ENCODE measurements at places on chromosomes 5 and 9.

- no peak for DNase-seq
Measured at GRCh38 chr5:41253109-41253508, 39.8 kb upstream of the C6 start.

- peak; percentile 7 for DNase-seq
Measured at GRCh38 chr5:107451028-107451427, 219.7 kb downstream of the EFNA5 start.

DNA sequence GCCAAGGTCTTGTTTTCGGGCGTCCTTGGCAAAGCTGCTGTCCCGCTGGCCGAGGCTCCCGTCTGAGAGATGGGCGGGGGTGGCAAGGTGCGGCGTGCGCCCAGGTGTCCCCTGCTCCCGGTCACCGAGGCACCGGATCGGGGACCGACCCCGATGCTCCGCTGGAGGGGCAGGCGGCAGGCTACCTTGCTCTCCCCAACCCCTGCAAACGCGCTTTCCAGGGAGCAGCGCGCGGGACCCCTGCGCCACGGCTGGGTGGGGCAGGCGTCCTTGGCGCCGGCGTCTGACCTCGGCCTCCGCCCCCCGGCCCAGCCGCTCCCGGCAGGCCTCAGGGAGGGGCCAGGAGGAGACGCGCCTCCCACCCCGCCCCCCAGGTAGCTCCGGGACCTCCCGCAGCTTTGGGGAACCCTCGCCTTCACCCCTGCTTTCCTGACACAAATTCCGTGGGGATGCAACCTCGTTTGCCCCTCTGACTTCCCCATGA is 551 bp downstream of the N4BP3 start:
- no peak for DNase-seq

GRCh38 chr9:109707355-109707754 is 72.6 kb upstream of the PALM2AKAP2 start:
- DNase-seq: no peak

- DNase-seq: no peak
Measured at GRCh38 chr9:97985058-97985861, 2.1 kb downstream of the ANP32B start.

DNA sequence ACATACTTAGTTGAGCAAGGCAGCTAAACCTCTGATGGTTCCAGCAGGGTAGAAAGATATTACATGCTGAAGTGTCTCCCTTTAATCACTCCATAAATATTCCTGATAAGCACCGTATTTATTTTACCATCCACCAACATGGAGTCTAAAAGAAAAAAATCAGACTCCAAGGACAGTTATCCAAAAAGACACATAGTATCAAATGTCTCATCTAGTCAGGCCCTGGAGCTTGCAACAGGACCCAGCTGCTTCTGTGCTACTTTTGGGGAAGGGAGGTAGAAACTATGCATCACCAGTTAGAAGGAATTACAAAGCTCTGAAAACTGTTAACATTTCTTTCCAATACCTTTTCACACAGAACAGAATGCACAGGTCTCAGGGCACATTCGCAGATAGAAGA is 88.1 kb downstream of the S1PR3 start:
- DNase-seq: no peak

GRCh38 chr5:127425868-127426267 is 91.6 kb upstream of the PRRC1 start:
- DNase-seq: no peak

DNA sequence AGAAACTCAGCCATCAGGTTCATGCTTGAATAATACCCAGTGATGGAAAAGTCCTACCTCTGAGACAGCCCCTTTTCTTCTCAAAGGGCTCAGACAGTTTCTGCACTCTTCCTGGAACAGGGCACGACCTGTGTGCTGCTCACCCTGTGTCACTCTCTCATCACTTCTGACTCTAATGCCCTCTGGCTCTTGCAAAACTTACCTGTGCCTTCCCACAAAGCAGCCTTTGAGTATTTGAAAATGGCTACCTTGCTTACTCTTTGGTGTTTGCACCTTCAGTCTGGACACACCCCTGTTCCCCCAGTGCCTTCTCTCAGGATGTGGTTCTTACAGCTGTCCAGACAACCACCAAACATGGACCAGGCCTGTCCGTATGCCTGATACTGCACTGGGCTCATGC is 171.4 kb downstream of the GRIA1 start:
- no peak for DNase-seq

GRCh38 chr9:93699650-93700049 is 123.3 kb downstream of the PHF2 start:
- DNase-seq: no peak

DNA sequence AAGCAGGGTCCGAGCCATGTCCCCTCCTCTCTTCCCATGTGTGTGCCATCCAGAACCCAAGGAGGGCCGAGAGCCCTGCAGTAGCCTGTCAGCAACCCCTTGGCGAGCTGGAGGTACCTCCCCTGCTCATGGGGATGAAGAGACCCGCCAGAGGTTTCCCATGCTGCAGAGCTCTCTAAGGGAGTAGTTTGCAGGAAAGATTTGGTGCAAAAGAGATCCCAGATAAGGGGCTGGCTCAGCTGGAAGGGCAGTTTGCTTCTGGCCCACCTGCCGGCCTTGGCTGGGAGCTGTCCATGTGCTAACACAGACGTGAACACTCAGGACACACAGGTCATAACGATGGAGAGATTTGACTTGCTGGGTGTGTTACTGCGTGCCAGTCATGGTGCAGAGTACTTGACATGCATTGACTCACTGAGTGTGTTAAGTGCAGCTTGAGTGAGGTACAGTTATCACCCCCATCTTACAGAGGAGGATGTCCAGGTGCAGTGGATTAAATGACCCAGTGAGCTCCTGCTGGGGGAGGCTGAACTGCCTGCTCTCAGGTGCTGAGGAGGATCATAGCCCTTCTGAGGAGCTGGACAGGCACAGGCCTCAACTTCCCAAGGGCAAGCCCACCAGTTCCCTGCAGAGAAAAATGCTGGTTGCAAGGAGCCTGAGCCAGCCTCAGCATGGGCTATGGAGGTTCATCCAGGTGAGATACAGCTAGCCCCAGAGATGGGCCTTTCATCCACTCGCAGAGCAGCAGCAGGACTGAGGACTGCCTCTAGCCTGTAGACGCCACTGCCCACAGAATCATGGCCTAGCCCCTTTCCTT is 6.3 kb upstream of the SLC25A48 start:
- DNase-seq: no peak

DNA sequence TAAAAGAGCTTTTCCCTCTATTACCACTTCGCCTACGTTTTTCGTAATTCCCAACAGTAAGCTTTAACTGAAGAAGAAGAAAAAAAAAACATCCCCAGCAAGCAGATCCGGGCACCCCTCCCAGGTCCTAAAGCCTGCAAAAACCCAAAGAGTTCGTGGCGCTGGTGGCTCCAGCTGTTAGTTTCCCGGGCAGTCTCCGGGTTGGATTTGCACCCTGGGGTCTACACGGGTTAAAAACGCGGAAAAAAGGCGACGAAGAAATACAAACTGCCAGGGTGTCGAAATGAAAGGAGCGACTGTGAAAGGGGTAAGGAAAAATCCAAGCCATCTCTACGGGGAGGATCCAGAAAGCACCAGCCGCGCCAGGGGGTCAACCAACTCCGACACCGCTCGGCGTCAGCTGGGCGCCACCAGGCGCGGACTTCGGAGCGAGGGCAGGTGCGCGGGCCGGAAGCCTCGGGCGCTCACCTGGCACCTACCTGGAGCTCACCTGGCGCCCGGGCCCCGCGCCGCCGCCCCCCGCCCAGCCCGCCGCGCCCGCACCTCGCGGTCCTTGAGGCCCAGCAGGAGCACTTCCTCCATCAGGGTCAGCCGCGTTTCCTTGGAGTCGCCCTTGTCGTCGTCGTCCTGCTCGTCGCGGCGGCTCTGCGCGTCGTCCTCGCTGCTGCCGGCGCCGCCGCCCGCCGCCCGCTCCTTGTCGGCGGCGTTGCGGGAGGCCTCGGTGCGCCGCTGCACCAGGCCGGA is 680 bp downstream of the GOLPH3 start:
- DNase-seq: peak; percentile 67

- DNase-seq: no peak
Measured at GRCh38 chr5:97243353-97243752, 60.3 kb upstream of the RIOK2 start.

GRCh38 chr5:44951371-44951770 is 142.6 kb downstream of the MRPS30 start:
- no peak for DNase-seq

DNA sequence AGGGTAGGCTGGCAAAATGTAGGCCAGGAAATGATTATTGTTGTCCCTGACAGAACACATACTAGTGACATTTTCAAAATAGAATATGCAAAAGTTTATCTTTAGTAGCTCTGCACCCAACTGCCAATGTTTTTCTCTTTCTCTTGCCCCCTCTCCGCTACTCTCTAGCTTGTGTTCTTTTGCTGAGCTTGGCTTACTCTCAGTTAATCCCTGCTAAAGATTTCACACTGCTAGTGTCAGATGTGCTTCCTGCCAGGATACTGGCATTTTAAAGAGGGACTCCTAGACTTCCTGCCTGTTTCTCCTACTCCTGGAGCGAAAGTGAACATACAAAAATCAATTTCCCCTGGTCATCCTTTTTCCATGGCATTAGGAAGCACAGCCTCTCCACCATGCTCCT is 260.5 kb downstream of the ARRDC3 start:
- DNase-seq: no peak

DNA sequence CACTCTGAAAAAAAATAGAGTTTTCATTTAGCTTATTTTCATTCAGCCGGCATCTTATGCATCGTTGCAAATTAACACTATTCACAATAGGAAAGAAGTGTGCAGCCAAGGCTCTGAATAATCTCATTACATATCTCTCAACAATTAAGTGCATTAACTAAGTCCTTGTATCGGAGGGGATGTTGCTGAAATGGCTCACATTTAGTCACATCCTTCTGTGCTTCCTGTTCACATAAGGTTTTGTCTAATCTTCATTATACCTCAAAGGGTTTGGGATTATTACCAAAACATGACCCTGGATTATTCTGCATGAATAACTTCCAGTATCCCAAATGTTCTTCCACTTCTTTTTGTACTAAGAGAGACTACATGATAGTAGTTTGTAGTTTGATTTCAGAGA is 278.0 kb upstream of the GRIA1 start:
- no peak for DNase-seq

DNA sequence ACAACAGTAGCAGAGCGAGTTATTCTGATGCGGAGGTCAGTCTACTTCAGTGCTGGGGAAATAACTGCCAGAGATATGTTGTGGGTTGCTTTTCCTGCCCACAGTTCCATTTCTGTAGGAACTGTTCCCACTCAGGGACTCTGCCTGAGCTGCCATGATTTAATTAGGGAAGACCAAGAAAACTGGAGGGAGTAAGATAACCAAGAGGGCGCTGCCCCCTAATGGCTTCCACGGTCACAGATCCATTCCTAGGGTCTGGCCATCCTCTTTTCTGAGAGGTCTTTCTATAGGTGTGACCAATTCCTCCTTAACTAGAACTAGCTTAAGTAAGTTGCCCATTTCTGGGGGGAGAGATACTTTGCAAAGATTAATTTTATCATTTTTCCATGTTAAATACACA is 125.9 kb downstream of the APBA1 start:
- peak; percentile 41 for DNase-seq

- DNase-seq: no peak
Measured at GRCh38 chr9:431701-432100, 217.0 kb downstream of the DOCK8 start.

DNA sequence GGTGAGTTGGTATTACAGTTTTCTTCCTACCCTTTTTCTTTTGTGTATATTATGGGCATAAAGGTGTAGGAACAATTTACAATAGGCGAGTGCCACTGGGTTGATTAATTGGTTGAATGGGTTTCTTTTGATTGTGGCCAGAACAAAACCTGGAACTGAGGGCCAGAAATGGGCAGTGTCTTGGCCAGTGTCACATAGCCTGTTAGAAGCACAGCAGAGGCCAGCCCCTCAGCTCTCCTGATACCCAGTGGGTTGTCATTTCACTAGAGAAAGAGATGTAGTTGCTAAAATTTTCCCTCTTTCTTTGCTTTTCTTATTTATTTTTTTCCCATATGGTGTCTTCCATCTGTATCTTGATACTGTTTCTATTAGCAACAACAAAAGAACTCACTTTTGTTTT is 38.8 kb upstream of the SEMA6A start:
- no peak for DNase-seq

DNA sequence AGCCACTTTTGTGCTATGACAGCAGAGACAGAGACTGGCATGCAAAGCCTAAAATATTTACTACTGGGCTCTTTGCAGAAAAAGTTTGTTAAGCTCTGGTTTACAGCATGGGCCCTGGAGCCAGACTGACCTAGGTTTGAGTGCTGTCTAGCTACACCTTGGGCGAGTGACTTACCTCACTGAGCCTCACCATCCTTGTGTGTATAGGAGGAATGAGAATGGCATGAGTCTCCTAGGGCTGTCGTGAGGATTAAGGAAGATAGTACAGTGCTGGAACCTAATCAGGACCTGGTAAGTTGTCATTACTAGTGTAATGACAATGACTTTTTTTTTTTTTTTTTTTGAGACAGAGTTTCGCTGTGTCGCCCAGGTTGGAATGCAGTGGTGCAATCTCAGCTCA is 65.2 kb downstream of the MSX2 start:
- no peak for DNase-seq

- DNase-seq: no peak
Measured at GRCh38 chr9:81526587-81526986, 162.8 kb downstream of the TLE1 start.

- DNase-seq: no peak
Measured at GRCh38 chr5:170059221-170059620, 46.5 kb upstream of the FOXI1 start.

- no peak for DNase-seq
Measured at GRCh38 chr5:87074934-87075541, 192.6 kb upstream of the RASA1 start.

DNA sequence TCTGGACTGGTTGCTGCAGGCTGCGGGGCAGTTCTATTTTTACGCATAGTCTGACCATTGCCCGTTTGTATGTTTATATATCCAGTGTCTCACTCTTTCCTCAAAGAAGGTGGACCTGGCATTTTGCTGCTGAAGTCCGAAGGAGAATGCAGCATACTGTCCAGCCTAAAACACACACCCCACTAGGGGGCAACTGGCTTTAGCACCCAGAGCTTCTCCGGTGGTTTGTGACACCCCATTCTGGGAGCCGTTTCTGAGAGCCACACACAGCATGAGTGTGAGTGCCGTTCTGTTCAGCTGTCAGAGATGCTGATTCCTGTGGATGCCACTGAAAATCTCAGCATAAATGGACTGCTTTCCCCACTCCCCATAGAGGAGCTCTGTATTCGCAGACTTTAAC is 290.5 kb upstream of the TAS2R1 start:
- no peak for DNase-seq

GRCh38 chr5:77400645-77401044 is 91.5 kb downstream of the WDR41 start:
- no peak for DNase-seq

DNA sequence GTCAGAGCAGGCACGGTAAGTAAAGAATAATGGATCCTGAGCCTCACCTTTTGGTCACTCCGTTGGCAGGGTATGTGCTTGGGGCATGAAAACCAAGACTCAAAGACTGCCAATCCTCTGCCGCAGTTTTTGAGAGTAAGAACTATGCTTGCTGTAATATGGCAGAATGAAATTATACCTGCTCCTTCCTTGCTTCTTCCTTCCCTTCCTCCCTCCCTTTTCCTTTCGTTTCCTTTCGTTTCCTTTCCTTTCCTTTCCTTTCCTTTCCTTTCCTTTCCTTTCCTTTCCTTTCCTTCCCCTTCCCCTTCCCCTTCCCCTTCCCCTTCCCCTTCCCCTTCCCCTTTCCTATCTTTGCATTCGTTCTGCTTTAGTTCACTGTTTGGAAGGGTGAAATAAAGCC is 43.9 kb downstream of the SH3GL2 start:
- DNase-seq: no peak

GRCh38 chr5:113735751-113736150 is 222.3 kb downstream of the YTHDC2 start:
- no peak for DNase-seq

- DNase-seq: no peak
Measured at GRCh38 chr5:105195765-105196164, 1633.2 kb upstream of the NUDT12 start.

Data from NCI-H1930 (cell line).